ENCODE measurements at places on chromosomes 5 and 9.

GRCh38 chr5:9474219-9475002, 71.5 kb downstream of the SEMA5A start:
- DNase-seq = no peak

DNA sequence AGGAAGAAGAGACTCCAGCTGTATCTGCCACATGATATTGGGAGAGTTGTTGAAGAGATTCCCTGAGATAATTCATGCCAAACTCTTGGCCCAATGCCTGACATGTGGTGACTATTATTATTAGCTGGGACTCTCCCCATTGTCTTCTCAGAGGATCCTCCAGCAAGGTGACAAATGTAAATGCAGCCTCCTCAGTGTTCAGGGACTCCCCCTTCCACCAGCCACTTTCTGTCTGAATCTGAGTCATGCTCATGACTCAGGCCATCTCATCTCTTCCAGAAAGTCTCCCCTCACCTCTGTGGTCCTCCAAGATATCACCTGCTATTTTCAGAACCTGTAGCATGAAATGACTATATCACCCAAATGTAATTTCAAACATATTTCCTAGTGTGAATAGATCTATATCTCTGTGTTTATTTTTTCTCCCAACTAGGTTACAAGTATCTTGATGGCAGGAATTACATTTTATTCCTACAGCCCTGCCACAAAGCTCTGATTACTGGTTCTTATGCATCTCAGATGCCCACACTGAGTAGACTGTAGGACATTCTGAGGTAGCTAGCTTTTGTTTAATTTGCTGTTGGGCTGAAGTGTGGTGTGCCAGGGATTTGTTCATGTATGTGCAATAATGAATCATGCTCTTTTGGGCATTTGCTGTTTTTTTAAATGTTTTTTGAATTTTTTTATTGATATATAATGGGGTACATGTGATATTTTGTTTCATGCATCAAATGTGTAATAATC, 126.6 kb upstream of the IL12B start:
- peak; percentile 94 for DNase-seq

DNA sequence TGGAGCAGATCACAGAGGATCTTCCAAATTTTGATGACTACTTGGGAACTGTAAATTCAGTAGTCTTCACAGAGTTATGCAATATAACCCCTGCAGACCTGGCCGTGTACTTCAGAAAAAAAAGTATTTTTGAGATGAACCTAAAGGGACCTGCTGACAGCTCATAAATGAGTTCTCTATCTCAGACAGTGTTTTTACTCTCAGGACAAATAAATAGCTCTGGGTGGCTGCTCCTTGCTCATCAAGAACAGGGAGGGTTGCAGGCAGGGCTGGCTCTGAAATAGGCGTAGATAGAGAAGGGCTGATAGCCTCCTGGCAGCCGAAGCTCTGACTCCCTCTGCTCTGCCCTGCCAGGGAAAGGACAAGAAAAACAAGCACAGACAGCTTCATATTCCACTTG, 64.8 kb downstream of the PLAC8L1 start:
- DNase-seq = no peak

DNA sequence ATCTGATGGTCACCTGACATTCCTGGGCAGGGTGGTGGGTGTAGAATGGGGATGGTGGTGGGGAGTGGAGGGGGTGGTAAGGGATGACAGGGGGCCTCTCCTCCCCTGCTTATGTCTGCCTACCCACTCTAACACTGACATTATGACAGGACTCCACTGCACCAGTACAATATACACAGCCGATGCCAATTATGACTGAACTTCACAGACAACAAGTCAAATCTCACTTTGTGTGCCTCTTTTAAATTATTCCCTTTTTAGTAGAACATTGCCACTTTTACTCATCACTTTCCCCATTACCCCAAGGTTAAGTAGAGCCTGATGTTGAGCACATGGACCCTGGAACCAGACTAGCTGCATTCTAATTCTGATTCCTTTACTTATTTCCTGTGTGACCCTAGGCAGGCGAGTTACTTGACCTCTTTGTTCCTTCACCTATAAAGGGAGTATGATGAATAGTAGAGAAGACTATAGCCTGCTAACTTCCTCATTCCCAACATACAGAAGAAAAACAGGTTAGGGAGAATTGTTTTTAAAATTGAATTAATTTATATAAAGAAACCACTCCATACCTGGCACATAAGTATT, 464.7 kb downstream of the DMRT2 start:
- peak; percentile 52 for DNase-seq

DNA sequence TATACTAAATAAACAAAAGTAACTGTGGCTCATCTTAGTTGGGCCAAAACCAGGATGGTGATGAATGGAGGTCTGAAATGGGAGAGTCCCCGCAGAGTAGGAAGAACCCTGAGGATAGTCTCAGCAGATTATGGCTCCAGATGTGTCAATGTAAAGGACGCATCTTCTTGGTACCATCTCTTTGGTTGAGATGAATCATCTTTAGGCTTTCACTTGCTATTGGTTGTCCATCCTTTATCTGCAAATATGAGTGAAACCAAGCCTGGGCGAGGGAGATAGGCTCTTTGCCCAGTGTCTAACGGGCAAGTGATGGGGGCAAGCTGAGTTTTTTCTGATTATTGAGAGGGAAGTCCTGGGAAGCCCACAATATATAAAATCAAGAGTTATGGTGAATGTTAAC, 19.4 kb upstream of the LCP2 start:
- no peak for DNase-seq

GRCh38 chr9:14936491-14936890, 26.3 kb upstream of the FREM1 start:
- no peak for DNase-seq

- no peak for DNase-seq
Measured at GRCh38 chr9:126853667-126854066, 6.8 kb upstream of the ZBTB34 start.

DNA sequence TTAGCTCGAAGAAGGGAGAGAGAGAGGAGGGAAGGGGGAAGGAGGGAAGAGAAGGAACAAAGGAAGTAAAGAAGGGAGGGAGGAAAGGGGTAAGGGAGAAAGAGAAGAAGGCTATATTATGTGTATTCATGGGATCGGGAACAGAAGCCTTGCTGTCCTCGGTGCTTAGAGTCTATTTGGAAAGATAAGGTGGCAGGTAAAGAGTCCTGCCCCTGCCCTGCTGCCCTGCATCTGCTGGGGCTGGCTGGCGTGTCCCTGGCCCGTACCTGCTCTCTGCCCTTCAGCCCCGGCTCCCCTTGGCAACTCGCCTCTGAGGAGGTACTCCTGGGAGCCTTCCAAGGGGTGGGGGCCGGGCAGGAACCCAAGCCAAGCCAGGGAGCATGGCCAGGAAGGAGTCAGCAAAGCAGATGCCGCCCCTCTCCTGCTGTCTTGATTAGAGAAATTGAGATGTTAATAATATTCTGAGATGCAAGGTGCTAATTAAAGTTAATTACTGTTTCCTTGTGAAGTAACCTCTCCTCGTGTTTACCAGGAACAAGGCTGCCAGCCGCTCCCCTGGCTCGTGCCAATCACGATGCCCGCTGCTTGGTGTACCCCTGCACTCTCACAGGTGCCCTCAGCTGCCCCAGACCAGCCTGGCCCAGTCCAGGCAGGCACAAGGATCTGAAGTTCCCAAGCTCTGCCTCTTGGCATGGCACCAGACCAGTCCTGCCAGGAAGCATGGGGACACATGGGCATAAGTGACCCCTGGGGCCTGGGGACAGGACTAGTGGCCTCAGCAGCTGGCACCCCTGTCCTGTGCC, 36.6 kb downstream of the PCDH1 start:
- no peak for DNase-seq

GRCh38 chr5:137730336-137730735, 5.6 kb downstream of the KLHL3 start:
- DNase-seq = no peak

DNA sequence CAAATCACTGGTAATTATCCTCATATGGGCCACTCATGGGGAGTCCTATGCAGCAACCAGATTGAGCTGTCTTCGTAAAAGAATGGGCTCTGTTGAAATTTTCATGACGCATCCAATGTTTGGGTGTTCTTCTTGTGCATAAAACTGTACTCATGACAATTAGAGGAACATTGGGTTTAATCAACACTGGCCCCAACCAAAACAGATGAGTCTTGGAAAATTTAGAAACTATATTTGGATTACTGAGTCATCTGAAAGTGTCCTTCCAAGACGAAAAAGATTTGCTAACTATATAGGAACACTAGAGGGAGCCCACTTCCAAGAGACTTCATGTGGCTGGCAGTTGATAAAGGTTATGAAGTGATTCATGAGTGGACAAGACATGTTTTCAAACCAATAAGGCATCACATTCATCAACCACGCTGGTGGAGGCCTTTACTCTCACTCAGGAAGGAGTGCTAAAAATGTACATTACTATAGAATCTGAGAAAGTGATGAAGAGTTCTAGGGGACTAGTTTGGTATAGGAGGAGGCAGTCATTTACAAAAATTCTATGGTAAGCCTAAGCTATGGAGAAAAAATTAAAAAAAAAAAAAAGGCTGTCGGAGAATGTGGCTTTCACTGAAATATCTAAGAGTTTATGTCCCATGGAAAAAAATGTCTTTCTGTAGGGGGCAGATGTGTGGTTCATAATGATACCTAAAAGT, 313.5 kb downstream of the PRDM9 start:
- peak; percentile 3 for DNase-seq

GRCh38 chr5:108654051-108654450, 93.6 kb upstream of the FER start:
- DNase-seq = no peak

- no peak for DNase-seq
Measured at GRCh38 chr5:66717455-66718373, 121.5 kb downstream of the MAST4 start.

Data from activated CD4-positive, alpha-beta T cell treated with anti-CD3 and anti-CD28 coated beads, Interleukin-2, amount 50 U/mL, for 16 hours (primary cell).